ENCODE measurements at places on chromosomes 13 and 19. TPM values are rescaled to one million over a fixed set of nuclear protein-coding genes. Genes with fewer than 3 reads are reported as not detected.

Gene FGF22
- 4.4 TPM for total RNA-seq

Gene ZNF154
- total RNA-seq = 4.7 TPM

Gene GJA3
- 0.15 TPM for total RNA-seq

Gene FCGBP
- total RNA-seq = 29.7 TPM

Gene KLK3
- not detected for total RNA-seq

Gene IRS2
- 20.2 TPM for total RNA-seq

Gene KL
- 0.55 TPM for total RNA-seq

Gene SLC27A5
- total RNA-seq = 11.1 TPM

Gene CADM4
- 8.2 TPM for total RNA-seq

GRCh38 chr13:29487466-29488454, 107.7 kb downstream of the SLC7A1 start:
- H3K27ac ChIP-seq = no peak overlapping the region
- H3K4me1 ChIP-seq = no peaks in the 10 kb centered on the region
- no peaks in the 10 kb centered on the region for H3K27me3 ChIP-seq
- no peaks in the 10 kb centered on the region for H3K36me3 ChIP-seq
- no peak for DNase-seq

- H3K27ac ChIP-seq = no peak overlapping the region
- no peaks in the 10 kb centered on the region for H3K27me3 ChIP-seq
- DNase-seq = no peak
- H3K36me3 ChIP-seq = no peaks in the 10 kb centered on the region
- no peaks in the 10 kb centered on the region for H3K4me1 ChIP-seq
Measured at GRCh38 chr13:27211771-27212364, 39.5 kb upstream of the RPL21 start.

DNA sequence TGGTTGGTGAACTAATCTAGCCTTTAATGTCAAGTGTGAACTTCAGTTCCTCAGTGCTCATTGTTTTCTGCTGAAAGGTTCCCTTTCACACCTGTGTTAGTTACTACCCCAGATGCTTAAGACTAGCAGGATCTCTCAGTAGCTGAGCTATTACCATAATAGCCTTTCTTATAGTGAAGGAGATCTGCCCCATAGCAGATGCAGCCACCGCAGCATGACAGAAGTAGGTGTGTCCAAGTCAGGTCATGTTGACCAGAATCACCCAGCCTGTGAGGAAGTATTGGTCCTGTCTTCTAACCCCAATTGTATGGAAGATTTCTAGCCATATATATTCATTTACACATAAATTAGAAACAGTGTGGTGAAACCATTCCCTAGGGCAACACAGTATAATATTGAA, 37.3 kb downstream of the ZAR1L start:
- H3K4me3 ChIP-seq = no peak overlapping the region
- H3K27me3 ChIP-seq = no peaks in the 10 kb centered on the region
- no peak overlapping the region for H3K27ac ChIP-seq

DNA sequence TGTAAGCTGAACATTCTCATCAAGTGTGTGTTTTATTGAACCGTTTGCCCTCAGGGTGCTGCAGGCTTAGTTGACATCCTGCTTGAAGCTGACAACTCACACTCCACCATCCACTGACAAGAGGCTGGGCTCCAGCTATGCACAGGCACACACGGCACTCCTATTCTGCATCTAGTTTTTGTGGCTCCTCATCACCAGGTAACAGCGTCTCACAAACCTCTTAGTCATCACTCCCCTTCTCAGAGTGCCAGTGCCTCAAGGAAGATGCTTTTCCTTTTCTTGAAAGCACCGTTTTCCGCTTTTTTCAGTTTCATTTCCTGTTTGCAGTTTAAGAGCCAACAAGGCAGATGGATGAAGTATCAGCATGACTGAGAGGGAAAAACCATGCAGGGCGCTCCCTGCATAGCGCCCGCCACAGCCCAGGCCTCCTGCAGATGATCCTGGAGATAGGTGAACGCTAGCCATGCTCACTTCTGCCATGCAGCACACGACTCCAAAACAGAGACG, 491.2 kb downstream of the COG6 start:
- H3K36me3 ChIP-seq = no peaks in the 10 kb centered on the region
- H3K27me3 ChIP-seq = no peaks in the 10 kb centered on the region
- no peak for DNase-seq

GRCh38 chr13:105084931-105085330, 1450.5 kb downstream of the EFNB2 start:
- no peak overlapping the region for H3K4me3 ChIP-seq
- no peak overlapping the region for H3K27ac ChIP-seq
- no peak for DNase-seq
- H3K36me3 ChIP-seq = no peaks in the 10 kb centered on the region
- no peaks in the 10 kb centered on the region for H3K27me3 ChIP-seq
- no peaks in the 10 kb centered on the region for H3K4me1 ChIP-seq

DNA sequence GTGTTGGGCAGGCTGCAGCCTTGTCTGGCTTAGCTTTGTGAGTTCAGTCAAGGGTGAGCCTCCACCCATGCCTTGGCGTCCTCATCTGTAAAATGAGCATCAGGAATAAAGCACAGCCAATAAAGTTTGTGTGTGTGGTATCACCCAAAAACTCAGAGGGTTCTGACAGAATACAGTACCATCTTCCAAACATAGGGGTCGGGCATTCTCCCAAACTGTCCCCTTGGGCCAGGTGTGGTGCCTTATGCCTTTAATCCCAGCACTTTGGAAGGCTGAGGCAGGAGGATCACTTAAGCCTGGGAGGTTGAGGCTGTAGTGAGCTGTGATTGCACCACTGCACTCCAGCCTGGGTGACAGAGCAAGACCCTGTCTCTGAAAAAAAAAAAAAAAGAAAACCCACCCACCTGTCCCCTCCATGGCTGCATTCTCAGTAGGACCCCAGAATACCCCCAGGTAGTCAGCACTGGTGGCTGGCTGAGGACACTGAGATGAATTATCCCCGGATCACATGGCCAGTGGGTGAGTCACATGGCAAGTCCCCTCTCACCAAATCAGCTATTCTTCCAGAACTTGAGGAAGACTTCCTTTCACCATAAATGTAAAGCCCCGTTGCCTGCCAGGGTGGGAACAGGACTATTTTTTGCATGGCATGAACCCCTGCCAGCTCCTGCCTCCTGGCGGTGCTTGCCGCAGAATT, 18.6 kb downstream of the POP4 start:
- no peak overlapping the region for H3K4me3 ChIP-seq
- no peaks in the 10 kb centered on the region for H3K27me3 ChIP-seq
- no peak overlapping the region for H3K27ac ChIP-seq
- no peaks in the 10 kb centered on the region for H3K4me1 ChIP-seq
- H3K36me3 ChIP-seq = no peaks in the 10 kb centered on the region
- no peak for DNase-seq

DNA sequence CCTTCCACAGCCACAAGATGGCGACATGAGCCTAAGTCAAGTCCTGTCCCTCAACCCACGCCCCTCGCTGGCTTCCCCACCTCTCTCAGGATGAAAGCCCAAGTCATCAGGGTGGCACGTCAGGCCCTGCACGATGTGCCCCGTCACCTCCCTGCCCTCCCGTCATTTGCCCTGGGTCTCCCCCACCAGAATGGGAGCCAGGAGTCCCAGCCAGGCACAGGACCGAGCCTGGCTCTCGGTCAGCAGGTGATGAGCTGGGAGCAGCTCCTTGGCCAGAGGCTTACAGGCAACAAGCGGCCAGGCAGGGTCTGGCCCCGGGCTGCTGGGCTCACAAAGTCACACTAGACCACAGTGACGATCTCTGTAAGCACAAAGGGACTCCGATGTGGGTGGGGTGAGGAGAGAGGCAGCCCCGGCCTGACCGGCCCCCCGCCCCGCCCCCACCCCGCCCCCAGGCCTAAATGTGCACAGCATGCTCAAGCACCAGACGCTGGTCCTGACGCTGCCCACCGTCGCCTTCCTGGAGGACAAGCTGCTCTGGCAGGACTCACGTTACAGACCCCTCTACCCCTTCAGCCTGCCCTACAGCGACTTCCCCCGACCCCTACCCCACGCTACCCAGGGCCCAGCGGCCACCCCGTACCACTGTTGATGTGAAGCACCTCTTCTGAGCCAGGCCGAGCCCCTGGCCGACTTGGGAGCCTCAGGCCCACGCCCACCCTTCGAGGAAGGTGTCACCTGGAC, 7.3 kb downstream of the MRPL4 start:
- no peaks in the 10 kb centered on the region for H3K27me3 ChIP-seq
- no peaks in the 10 kb centered on the region for H3K4me1 ChIP-seq
- H3K36me3 ChIP-seq = no peaks in the 10 kb centered on the region

DNA sequence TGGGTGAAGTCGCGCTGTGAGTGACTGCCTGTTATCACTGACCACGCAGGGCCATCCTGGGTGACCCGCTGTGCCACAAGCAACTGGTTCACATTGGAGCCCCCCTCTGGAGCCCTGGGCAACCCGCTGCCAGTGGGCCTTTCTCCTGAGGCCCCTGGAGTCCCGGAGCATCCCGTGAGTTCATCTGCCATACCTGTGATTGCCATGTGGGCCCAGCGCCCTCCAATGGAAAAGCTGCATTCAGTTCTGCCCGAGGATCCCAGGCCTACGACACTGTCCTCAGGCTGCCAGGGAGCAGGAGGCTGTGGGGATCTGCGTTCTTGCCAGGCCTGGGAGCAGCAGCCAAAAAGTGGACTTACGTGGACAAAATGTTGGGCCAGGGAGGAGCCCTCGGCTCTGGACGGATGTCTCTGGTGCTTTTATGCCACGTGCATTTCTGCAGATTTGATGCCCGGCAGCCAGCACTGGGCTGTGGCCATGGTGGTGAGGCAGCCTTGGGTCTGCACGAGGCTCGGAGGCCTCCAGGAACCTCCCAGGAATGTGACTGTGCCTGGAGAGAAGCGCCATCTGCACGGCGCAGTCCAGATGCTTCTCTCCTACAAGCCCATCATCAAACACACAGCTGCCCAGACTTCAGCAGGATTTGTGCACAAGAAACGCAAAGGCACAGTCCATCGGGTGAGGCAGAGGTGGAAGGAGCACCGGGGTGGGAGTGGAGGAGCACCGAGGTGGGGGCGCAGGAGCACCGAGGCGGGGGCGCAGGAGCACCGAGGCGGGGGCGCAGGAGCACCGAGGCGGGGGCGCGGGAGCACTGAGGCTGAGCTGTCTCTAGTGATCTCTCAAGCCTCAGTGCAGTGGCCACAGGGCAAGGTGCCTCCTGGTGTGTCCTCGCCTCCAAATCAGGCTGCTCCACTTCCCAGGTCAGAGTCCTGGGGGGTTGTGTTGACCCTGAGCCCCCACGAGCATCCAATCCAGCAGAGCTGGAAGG, 44.0 kb downstream of the C13orf46 start:
- no peak overlapping the region for H3K27ac ChIP-seq
- H3K36me3 ChIP-seq = no peaks in the 10 kb centered on the region
- no peak overlapping the region for H3K4me3 ChIP-seq
- no peaks in the 10 kb centered on the region for H3K27me3 ChIP-seq
- no peak for DNase-seq

DNA sequence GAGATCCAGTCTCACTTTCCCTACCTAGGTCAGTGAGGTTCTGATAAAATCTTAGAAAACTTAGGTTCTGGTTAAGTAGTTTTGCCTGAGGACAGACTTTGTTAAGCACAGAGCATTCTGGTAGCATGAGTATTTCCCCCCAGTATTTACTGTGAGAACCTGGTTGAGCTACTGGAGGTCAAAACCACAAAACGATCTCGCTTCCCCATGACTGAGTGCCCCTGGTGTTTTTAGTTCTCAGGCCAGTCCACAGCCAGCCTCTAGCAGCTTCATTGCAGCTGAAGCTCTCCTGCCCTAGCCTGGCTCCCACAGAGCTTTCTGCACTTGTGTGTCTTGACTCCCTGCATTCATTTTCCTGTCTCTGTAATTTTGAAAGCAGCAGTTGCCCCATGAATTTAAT, 1138.2 kb downstream of the UQCRFS1 start:
- no peaks in the 10 kb centered on the region for H3K36me3 ChIP-seq
- H3K4me1 ChIP-seq = no peaks in the 10 kb centered on the region
- no peak for DNase-seq
- no peak overlapping the region for H3K4me3 ChIP-seq
- H3K27ac ChIP-seq = no peak overlapping the region

DNA sequence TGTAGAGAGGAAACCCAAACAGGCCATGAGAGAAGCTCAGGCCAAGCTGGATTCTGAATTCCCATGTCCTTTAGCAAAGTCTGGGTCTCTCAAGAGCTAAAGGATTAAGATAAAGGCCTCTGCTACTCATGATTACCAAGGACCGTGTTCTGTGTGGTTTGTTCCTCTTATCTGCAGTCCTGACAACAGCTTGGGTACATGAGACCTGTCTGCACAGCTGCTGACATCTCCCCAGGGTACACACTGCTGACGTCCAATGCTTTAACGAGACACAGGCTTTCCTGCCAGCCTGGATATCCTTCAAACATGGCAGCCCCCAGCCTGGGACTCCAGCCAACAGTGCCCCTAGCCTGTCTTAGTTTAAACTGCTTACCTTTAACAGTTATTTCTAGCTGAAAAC, 211.0 kb downstream of the SLC7A1 start:
- no peak overlapping the region for H3K27ac ChIP-seq
- no peak for DNase-seq
- no peaks in the 10 kb centered on the region for H3K36me3 ChIP-seq
- H3K4me3 ChIP-seq = no peak overlapping the region
- H3K4me1 ChIP-seq = no peaks in the 10 kb centered on the region

GRCh38 chr13:104766319-104766718, 1700.1 kb upstream of the SLC10A2 start:
- H3K4me3 ChIP-seq = no peak overlapping the region
- no peaks in the 10 kb centered on the region for H3K36me3 ChIP-seq
- H3K4me1 ChIP-seq = no peaks in the 10 kb centered on the region
- no peak for DNase-seq
- no peaks in the 10 kb centered on the region for H3K27me3 ChIP-seq

GRCh38 chr19:2214251-2214650, 21.9 kb downstream of the PLEKHJ1 start:
- no peaks in the 10 kb centered on the region for H3K4me1 ChIP-seq
- H3K27me3 ChIP-seq = no peaks in the 10 kb centered on the region
- H3K27ac ChIP-seq = no peak overlapping the region

DNA sequence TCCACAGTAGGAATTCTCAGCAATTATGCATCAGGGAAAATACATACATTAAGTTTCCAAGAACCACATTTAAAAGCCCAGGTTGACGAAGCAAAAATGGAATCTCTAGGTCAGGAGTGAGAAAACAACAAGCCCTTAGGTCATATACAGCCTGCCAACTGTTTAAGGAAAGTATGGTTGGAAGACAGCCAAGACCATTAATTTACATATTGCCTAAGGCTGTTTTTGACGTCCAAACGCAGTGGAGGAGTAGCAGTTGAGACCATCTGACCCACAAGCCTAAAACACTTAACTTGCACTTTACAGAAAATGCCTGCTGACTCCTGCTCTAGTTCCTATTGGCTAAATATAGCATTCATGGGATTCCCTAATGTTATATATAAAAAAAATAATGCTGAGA, 299.0 kb downstream of the ITGBL1 start:
- H3K4me1 ChIP-seq = no peaks in the 10 kb centered on the region
- no peaks in the 10 kb centered on the region for H3K27me3 ChIP-seq
- no peak overlapping the region for H3K27ac ChIP-seq
- no peak for DNase-seq

Data from ovary (tissue), 10 donors.